ENCODE measurements at places on chromosomes 3 and 15. TPM values are rescaled to one million over a fixed set of nuclear protein-coding genes. Genes with fewer than 3 reads are reported as not detected.

Gene UROC1
- 0.13 TPM for polyA plus RNA-seq

Gene PLCH1
- 11.0 TPM for polyA plus RNA-seq

Gene RGMA
- 9.5 TPM for polyA plus RNA-seq

Gene CMSS1
- polyA plus RNA-seq = 43.1 TPM

Gene ZDHHC19
- not detected for polyA plus RNA-seq

Gene HCLS1
- polyA plus RNA-seq = 8.8 TPM

Gene IL16
- polyA plus RNA-seq = 4.1 TPM

Gene CLDN16
- 34.7 TPM for polyA plus RNA-seq

Gene GOLGA8G
- polyA plus RNA-seq = 0.14 TPM

Gene MB21D2
- polyA plus RNA-seq = 8.1 TPM

Gene COL6A5
- polyA plus RNA-seq = 0.08 TPM

Gene DISP2
- 0.11 TPM for polyA plus RNA-seq

Gene SEMA6D
- 43.9 TPM for polyA plus RNA-seq

Gene MYO5C
- 5.5 TPM for polyA plus RNA-seq

Gene SUCNR1
- polyA plus RNA-seq = 11.4 TPM

Gene TIMP4
- 1.3 TPM for polyA plus RNA-seq

Gene PLCL2
- 16.0 TPM for polyA plus RNA-seq

Gene GOLGA6D
- 0.32 TPM for polyA plus RNA-seq

Gene CELSR3
- polyA plus RNA-seq = 0.67 TPM

Gene QRICH1
- 84.4 TPM for polyA plus RNA-seq

Gene GABRB3
- 5.8 TPM for polyA plus RNA-seq

Gene SLC6A11
- not detected for polyA plus RNA-seq

Gene GP9
- 2.4 TPM for polyA plus RNA-seq

Gene SH2D7
- 0.33 TPM for polyA plus RNA-seq

Gene LRRC2
- polyA plus RNA-seq = 2.3 TPM

Gene CLDN18
- 1.6 TPM for polyA plus RNA-seq

Gene PLA2G4E
- not detected for polyA plus RNA-seq

Gene ALPK3
- 16.4 TPM for polyA plus RNA-seq

Gene PLA2G4D
- 0.04 TPM for polyA plus RNA-seq

Gene SERPINI2
- 1.2 TPM for polyA plus RNA-seq

Gene OR5K2
- polyA plus RNA-seq = 0.39 TPM

Gene DENND4A
- 17.1 TPM for polyA plus RNA-seq

Gene MED12L
- 2.4 TPM for polyA plus RNA-seq

Gene FES
- 21.6 TPM for polyA plus RNA-seq

Gene DNAH12
- polyA plus RNA-seq = 2.0 TPM

Gene NANOGP8
- polyA plus RNA-seq = not detected

Gene CD96
- 2.9 TPM for polyA plus RNA-seq

Gene CAND2
- 12.4 TPM for polyA plus RNA-seq

Gene ACTR8
- polyA plus RNA-seq = 45.5 TPM

Gene UBE3A
- polyA plus RNA-seq = 86.4 TPM

Gene ACP3
- polyA plus RNA-seq = 83.3 TPM

Gene CD86
- polyA plus RNA-seq = 4.3 TPM

Gene CCDC39
- polyA plus RNA-seq = 3.1 TPM

Gene RTP4
- 1.3 TPM for polyA plus RNA-seq

Gene MESD
- 31.1 TPM for polyA plus RNA-seq

Data from left renal pelvis (tissue), 4 donors.